ENCODE measurements at places on chromosomes 5 and 9.

- DNase-seq = no peak
Measured at GRCh38 chr5:25119650-25120049, 474.9 kb upstream of the CDH10 start.

DNA sequence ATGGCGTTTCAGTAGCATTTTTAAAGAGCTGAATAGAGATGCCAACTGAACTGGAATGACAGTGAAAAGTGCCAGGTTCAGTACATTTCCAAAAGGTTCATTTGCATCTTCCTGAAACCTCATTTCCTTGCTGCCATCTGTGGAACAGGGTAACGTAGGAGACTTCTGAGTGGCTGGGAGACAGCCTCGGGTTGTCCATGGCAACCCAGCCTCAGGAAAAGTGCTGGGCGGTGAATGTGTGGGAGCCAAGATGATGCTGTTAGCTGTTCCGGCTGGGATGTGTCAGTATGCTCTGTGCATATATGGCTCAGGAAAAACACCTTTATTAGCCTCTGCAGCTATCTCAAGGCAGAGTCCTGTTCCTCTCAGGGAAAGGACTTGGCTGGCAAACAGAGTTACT, 87.5 kb downstream of the KLHL3 start:
- DNase-seq = no peak

DNA sequence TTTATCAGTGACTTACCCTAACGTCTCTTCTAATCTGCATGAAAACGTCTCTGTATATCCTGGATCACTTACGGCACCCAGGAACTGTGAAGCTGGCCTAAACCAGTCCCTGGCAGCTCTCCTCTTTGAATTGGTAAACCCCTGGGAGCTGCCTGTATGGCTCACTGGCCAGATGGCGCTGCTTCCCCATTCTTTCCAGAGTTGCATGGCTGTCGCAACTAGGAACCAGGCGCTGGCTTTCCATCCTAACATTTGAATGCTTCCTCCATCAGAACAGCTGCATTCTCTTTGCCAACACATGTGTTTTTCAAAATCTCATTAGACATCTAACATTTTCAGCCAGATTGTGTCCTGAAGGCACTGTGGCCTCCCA, 8.0 kb upstream of the PCA3 start:
- peak; percentile 55 for DNase-seq

DNA sequence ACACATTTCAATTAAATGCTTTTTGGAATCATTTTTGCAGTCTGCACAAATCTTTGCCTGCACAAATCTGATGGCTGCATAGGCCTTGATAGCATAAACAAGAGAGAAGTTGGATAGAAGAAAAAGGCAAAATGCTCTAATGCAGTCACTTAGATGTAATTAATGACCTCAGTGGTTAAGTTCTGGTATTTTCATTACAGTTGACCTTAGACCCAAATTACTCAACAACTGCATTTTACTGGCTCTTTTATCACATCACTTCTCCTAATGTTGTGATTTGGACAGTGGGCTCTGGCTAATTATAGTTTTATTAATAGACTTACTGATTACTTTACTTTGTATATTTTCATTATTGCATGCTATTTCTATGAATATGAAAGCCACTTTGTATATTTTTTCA, 34.3 kb downstream of the NTRK2 start:
- no peak for DNase-seq

DNA sequence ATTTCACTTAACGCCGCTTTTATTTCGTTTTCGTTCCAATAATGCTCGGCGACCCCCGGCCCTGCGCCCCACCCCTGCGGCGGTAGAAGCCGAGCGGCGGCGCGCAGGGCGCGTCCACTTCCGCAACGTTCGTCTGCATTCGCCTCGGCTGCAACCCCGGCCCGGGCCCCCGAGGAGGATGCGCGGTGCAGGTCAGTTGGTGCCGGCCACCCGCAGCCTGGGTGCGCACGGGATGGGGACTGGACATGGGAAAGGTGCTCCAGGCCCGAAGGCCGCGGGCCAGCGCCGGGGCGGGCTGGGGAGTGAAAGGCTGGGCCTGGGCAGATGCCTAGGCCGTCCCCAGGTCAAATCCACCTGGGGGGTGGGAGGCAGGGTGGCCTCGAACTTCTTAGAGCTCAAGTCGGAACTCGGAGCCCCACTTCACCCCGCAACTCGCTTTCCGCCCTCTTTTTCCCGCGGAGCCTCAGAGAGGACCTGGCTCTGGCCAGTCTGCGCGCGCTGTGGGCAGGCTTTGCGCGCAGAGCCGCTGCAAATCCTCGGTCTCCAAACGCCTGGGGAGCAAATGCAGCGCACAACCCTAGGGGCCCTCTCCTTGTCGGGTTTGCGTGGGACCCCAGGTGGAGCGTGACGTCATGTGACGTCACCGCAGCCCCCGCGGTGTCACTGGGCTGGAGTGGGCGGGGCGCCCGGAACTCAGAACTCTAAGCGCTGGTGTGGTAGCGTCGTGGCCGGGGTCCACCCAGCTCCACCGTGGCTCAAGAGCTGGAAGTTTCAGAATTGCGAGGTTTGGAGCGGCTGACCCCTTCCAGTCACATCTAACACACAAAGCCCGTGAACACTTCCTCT, 3.3 kb downstream of the TLX3 start:
- DNase-seq = no peak

- DNase-seq = no peak
Measured at GRCh38 chr5:77046416-77047073, 16.3 kb downstream of the AGGF1 start.
